Chondrocyte (in vitro differentiated cells): ENCODE measurements at places on chromosomes 7 and 10.

DNA sequence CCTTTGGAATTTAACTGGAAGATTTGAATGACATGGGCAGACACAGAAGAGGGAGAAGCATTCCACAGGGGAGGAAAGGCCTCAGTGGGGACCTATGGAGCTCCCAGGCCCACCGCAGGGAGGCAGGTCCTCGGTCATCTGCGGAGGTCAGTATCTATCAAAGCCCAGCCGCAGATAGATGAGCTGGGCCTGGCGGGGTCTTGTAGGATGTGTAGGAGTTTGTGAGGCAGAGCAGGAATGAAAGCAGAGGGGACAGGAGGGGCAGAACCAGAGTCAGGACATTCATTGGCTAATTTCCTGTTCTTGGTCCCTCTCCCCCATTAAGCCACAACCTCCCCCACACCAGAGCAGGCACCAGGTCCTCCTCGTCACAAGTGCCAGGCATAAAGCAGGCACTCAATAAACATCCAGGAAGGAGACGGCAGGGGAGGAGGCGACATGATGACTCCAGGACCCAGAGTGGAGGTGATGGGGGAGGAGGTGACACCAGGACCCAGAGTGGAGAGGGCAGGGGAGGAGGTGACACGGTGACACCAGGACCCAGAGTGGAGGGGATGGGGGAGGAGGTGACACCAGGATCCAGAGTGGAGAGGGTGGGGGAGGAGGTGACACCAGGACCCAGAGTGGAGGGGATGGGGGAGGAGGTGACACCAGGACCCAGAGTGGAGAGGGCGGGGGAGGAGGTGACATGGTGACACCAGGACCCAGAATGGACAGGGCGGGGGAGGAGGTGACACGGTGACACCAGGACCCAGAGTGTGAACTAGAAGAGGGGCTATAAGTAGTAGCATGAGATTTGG lies 83.7 kb upstream of the PDGFA start:
- H3K4me1 ChIP-seq: peaks cover 44% of the 10 kb centered on the region
- H3K4me3 ChIP-seq: no peak overlapping the region
- H3K27me3 ChIP-seq: no peaks in the 10 kb centered on the region
- H3K27ac ChIP-seq: peak overlapping the region; percentile 98

DNA sequence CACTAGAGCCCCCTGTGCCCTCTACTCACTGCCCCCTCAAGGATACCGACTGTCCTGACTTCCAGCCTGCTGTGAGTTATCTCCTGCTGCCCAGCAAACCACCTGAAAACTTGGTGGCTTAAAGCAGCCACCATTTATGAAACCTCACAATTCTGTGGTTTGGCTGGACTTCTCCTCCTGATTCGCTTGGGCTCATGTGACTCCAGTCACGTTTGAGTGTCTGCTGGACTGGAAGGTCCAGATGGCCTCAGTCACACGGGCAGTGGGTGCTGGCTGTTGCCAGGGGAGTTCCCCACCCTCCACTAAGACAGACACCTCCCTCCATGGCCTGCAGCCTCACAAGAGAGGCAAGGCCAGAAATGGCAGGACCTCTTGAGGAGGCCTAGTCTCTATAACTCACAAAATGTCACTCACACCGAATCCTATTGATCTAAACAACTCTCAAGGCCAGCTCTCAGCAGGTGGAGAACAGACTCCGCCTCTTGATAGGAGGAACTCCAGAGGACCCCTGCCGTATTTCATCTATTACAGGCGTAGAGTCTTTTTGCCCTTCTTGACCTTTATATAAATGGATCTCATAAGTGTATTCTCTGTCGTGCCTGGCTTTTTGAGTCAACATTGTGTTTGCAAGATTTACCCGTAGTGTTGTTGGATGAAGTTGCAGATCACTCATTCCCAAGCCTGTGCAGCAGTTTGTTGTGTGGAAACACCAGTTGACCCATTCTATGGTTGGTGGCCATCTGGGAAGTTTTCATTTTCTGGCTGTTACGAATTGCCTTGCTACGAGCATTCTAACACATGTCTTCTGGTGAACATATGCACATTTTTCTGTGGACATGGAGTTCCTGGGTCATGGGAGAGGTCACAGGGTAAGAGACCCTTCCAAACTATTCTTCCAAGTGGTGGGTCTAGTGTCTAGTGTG lies 48.3 kb downstream of the ZMIZ1 start:
- no peaks in the 10 kb centered on the region for H3K27me3 ChIP-seq
- H3K27ac ChIP-seq: no peak overlapping the region
- H3K36me3 ChIP-seq: peaks cover 13% of the 10 kb centered on the region
- peaks cover 52% of the 10 kb centered on the region for H3K4me1 ChIP-seq
- no peak for DNase-seq
- H3K4me3 ChIP-seq: no peak overlapping the region

DNA sequence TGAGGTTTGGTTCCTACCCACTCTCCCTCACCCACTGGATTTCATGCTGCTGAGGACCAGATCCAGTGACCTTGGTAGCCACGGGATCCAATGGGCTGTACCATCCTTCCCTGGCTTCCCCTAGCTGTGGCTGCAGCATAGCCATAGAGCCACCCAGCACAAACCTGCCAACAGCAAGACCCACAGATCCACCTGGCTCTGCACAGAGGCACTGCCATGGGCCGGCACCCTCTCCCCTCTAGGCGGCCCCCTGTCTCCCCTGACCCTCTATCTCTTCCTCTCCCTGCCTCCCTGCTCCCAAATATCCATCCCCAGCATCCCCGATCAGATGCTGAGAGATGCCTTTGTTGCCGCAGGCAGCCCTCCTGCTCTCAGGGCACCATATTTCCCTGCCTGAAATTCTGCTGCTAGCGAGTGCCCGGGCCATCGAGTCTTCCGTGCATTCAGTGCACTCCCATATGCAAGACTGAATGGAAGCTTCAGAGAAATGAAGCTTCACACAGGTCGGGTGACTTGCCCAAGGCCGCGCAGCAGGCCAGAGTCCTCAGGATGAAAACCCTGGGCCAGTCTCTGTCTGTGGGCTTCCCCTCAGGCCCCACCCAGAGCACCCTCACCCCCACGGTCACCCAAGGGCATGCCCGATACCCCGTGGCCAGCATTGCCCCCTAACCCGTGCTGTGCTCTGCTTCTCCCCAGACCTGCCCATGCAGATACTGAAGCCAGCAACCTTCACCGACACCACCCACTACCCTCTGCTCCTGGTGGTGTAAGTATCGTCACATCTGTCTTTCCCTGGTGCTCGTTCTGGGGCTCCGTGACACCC lies 130.8 kb downstream of the PAXIP1 start:
- peak; percentile 75 for DNase-seq
- H3K4me1 ChIP-seq: no peaks in the 10 kb centered on the region
- no peaks in the 10 kb centered on the region for H3K36me3 ChIP-seq
- no peak overlapping the region for H3K4me3 ChIP-seq

GRCh38 chr7:157870644-157871290 lies 534.0 kb downstream of the DNAJB6 start:
- no peak overlapping the region for H3K27ac ChIP-seq
- H3K27me3 ChIP-seq: peaks cover 4% of the 10 kb centered on the region
- peaks cover 2% of the 10 kb centered on the region for H3K4me1 ChIP-seq
- peak; percentile 66 for DNase-seq
- H3K4me3 ChIP-seq: no peak overlapping the region
- H3K36me3 ChIP-seq: no peaks in the 10 kb centered on the region

- no peak overlapping the region for H3K27ac ChIP-seq
- no peaks in the 10 kb centered on the region for H3K27me3 ChIP-seq
- no peak overlapping the region for H3K4me3 ChIP-seq
- H3K4me1 ChIP-seq: no peaks in the 10 kb centered on the region
- no peak for DNase-seq
Observed at GRCh38 chr7:66732439-66732838, 8.1 kb upstream of the RABGEF1 start.

DNA sequence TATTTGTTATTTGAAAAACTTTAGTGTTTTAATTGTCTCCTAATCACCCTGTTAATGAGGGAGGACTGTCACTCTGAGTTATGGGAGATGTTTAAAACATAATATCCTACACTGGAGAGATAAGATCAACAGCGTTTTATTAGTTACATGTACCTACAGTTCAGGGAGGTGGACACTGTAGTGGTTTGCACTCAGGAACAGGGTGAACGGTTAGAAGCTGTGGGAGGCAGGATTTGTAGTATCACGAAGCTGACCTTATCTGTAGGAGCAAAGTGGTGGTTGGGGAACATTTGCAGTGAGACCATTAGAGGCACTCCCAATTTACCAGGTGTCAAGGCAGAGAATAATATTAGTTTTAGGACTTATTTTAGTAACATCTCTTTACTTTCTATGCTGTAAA lies 193.3 kb upstream of the KCND2 start:
- H3K27ac ChIP-seq: no peak overlapping the region
- H3K4me1 ChIP-seq: no peaks in the 10 kb centered on the region
- no peak overlapping the region for H3K4me3 ChIP-seq
- peaks cover 10% of the 10 kb centered on the region for H3K27me3 ChIP-seq
- no peaks in the 10 kb centered on the region for H3K36me3 ChIP-seq

DNA sequence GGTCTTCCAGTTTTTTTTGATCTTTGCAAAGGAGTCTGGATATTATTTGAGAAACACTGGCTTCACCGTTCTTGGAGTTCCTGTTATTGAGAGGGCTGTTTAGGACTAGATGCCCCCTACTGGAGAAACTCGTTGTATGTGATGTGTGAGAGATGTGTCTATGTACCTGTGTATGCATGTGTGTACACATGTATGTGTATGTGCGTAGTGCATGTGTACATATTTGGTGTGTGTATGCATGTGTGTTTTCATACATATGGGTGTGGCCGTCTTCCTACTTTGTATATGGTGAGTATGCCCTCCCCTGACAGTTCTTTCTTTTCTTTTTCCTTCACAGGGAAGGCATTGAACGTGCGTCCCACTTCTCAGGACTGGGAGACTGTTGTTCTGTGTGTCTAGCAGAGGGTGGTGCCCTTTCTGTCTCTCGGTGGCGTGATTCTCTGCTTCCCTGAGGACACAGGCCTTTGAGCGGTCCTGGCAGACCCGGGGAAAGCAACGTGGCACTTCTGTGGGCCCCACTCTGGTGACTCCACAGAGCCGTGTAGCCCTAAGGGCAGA lies 3.0 kb upstream of the CALHM3 start:
- H3K27me3 ChIP-seq: peaks cover 6% of the 10 kb centered on the region

- no peak overlapping the region for H3K4me3 ChIP-seq
- H3K27me3 ChIP-seq: peaks cover 12% of the 10 kb centered on the region
- H3K27ac ChIP-seq: no peak overlapping the region
- DNase-seq: no peak
- no peaks in the 10 kb centered on the region for H3K36me3 ChIP-seq
Observed at GRCh38 chr10:100888957-100889356, 23.8 kb upstream of the SLF2 start.

DNA sequence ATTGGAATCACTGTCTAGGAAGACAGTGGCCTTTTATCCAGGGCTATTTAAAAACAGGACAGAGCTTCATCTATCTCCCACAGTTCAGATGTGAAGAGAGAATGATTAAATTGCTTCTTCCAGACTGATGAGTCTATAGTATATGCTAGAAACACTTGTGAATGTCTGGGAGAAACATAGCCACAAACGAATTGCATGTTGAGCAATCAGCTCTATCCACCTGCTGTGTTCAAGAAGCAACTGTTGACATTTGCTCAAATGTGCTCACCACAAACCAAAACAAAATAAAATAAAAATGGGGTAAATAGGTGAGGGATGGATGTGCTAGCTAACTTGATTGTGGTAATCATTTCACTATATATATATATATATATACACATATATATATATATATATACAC lies 195.1 kb downstream of the HECW1 start:
- peaks cover 1% of the 10 kb centered on the region for H3K27me3 ChIP-seq
- DNase-seq: no peak
- H3K27ac ChIP-seq: no peak overlapping the region
- no peaks in the 10 kb centered on the region for H3K36me3 ChIP-seq
- H3K4me1 ChIP-seq: peaks cover 6% of the 10 kb centered on the region
- no peak overlapping the region for H3K4me3 ChIP-seq

DNA sequence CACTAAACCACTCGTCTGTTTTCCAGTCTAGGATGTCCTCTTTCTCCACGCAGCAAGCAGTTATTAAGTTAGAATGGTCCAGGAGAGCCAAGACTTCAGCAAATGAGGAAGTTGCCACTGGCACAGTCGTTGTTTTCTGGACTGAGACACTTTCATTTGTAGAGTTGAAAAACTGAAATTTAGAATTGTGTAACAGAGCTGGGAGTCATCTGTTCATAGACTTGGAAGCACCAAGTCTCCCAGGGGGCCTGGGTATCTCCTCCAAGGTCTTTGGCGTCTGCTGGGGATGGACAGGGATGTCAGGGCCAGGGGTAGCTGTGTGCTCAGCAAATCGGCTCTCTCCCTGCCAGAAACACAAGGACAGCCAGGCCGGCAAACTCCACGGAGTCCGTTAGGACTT lies 208.4 kb downstream of the FANK1 start:
- peaks cover 11% of the 10 kb centered on the region for H3K4me1 ChIP-seq
- peaks cover 15% of the 10 kb centered on the region for H3K36me3 ChIP-seq
- no peak for DNase-seq
- no peak overlapping the region for H3K27ac ChIP-seq
- no peaks in the 10 kb centered on the region for H3K27me3 ChIP-seq
